Tongue (tissue), 3 donors: ENCODE measurements at places on chromosomes 11 and 22. TPM values are rescaled to one million over a fixed set of nuclear protein-coding genes. Genes with fewer than 3 reads are reported as not detected.

Gene KCNQ1
- 2.6 TPM for total RNA-seq

Gene PPARA
- 43.2 TPM for total RNA-seq

Gene GGT5
- 4.9 TPM for total RNA-seq

Gene IGSF22
- 6.2 TPM for total RNA-seq
